ENCODE measurements at places on chromosomes 13 and 19.

- no peak for DNase-seq
Observed at GRCh38 chr19:28609944-28610343, 603.0 kb downstream of the UQCRFS1 start.

- DNase-seq = peak; percentile 0
Observed at GRCh38 chr19:53333066-53333462, 485 bp upstream of the ZNF845 start.

GRCh38 chr13:50684366-50684765, 159.1 kb downstream of the DLEU7 start:
- DNase-seq = no peak

DNA sequence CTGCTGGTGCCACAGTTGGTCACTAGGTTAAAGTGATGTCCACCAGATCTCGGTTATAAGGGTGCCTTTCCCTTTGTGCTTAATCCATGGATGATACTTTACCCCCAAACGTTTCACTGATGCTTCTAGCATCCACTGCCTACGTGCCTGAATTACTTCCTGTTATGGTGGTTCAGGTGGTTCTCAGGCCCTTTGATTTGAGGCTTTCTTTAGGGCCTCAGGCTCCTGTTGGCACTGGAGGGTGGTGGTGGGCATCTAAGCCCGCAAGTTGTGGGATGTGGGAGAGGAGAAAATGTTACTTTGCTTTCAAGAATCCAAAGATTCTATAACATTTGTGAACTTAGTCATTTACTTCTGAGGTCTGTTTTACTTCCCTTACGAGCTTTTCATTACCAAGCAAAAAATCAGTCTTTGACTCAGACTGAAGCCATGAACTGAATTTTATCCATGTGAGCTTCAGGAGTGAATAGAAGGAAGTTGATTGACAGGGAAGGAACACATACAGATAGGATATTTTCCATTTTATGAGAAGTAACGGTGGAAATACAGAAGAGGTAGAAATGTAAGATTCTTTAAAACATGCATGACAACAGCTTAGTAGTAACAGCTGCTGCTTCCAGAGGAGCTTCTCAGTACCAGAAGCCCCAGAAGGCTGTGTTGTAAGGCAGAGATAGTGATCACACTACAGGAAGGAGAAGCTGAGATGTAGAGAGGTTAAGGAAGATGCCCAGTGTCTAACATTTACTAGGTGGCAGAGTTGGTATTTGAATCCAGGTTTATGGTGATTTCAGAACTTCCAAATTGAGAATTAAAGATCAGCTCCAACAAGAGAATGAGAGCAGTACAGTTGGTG, 65.0 kb downstream of the ARHGEF7 start:
- no peak for DNase-seq

DNA sequence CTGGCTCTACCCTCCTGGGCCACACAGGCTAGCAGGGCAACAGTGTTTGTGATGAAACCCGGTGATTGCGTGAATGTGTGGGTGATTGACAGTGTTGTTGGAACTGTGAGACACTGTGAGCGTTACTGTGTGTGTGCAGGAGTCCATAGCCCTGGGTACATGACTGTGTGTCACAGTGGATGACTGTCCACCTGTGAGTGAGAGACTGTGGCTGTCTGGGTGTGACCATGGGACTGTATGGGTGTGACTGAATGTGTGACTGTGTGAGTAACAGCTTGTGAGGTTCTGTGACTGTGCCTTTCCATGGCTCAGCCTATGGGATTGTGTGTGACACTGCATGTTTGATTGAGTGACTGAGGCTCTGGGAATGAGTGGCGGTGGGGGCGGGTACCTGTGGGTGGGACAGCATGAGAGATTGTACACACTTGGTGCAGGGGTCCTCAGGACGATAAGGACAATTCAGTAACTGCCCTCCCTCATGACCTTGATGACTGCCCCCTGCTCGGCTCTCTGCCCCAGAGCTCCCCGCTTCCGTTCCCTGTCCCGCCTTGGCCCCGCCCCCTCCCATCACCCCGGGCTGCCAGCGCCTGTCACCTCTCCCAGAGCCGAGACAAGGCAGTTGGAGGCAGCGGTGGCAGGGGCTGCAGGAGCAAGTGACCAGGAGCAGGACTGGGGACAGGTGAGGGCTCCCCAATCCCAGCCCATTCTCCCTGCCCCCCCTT, at the start of gene GIPR:
Gene GIPR (plus strand): TSS at position 602 of the 722 bp plus-strand sequence. CDS start 1,300 bp downstream, outside the sequence.
- DNase-seq = peak; percentile 62

DNA sequence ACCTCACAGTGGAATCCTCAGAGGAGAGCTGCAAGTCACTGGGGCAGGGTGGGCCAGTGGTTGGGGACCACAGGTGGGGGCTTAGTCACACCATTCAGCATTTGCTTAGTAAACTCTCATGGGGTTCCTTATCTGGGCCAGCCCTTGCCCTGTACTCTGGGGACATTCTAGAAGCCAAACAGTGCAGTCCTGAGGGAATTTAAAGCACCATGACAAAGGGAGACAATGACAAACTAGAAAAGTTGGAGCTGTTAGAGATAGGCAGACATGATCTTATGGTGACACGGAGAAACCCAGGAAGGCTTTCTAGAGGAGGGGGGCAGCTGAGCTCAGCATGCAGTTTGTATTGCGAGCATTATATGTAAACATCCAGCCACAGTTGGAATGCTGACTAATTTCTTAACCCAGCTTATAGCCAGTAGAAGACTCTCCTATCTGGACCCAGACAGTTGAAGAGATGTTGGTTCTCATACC, 87.6 kb downstream of the ZNF429 start:
- DNase-seq = no peak

DNA sequence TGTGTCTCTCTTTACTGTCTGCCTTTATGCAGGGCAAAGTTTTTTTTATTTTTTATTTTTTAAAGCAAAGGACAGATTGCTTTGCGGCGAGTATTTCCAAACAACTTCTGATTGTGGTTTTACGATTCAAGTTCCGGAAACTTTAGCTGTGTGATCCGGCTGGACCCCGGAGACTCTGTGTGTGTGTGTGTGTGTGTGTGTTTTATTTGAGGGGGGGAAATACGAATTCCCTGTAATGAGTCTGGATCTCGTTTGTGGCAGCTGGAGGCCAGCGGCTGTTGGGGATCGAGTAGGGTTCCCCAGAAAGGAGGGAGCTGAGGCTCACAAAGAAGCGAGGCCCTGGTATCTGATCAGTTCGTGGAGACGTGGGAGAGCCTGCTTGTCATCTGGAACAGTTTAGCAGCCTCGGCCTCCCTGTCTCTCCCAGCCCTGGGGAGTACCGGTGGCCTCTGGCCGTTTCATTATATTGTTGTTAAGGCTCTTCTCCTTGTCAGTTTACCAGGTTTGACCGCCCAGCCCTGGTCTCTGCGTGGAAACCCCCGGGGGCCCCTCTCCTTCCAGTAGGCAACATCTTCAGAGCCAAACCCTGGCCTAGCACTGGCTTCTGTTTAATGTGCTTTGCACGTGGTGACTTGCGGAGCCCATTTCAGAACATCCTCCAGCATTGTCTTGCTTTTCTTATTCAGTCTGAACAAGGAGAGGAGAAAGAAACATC, 1.3 kb downstream of the FARP1 start:
- DNase-seq = no peak

GRCh38 chr19:5448374-5448773, 6.8 kb upstream of the ZNRF4 start:
- no peak for DNase-seq

- DNase-seq = no peak
Observed at GRCh38 chr13:61142506-61142905, 273.1 kb downstream of the PCDH20 start.

DNA sequence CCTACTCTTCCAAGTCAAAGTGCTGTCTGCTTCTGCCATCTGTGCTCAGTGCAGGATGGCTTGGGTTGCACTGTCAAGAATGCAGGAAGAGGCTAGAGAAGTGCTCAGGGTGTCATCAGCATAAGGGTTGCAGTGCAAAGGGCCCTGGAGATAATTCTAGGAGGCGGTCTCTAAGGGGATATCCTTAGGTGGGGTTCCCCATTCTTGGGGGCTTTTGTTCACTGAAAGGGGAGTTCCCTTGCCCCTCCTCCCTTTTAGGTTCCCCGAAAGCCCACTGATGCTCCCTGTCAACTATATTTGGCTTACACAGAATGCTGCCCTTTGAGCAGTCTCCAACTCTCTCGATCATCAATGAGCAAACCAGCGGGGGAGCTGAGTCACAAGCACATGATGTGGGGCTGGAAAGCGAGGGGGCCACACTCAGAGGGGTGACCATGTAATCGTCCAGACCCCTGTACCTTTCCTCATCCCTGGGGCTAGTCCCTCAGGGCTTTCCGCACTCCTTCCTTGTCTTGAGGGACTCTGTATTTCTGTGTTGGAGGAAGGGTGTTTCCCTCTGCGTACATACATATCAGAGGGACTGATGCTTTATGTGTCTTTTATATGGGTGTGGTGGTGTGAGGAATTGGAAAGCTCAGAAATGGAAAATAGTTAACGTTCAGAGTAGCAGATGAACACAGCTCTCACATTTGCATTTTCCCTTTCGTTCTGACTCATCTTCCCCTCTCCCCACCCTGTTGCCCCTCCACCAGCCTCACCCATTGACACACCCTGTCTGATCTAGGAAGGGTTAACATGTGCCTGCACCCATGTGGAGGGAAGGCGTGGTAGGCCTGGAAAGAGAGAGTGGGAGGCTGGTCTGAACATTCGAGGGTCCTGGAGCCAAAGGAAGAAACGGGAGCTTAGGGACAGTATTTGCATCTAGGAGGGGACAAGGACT, 6.7 kb downstream of the ZBTB32 start:
- DNase-seq = peak; percentile 94

GRCh38 chr19:29216021-29216420, 3.1 kb upstream of the UQCRFS1 start:
- no peak for DNase-seq

- DNase-seq = no peak
Observed at GRCh38 chr19:7771072-7771471, 8.0 kb downstream of the CLEC4M start.

DNA sequence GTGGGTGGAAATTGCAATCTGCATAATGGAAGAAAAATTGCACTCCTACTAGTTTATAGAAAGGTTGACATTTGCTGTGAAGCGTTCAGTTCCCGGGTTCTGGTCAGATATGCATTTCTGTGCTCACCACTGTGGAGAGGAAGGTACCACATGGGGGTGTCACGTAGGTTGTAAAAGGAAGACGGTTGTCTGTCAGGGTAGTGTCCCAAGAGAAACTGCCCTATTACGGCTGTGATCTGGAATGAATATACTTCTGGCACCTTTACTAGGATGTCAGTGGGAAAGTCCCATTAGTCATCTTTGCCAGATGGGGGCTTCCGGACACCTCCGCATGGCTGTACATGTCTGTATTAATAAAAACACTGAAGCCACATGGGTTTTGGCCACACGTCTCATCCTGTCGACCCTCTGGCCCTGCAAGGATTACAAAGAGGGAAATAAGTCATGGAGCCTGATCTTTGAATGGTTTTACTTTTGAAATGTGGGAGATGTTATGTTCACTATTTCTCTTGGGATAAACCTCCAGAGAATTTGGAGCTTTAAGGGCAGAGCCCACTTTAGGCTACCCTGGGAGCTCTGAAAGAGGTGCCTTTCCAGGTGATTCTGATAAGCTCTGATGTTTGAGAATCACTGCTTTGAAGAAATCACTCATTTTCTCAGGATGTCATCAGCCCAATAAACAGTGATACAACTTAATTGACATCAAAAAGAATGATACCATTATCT, 133.9 kb downstream of the AKAP11 start:
- peak; percentile 86 for DNase-seq

- no peak for DNase-seq
Observed at GRCh38 chr19:15974856-15975255, 26.0 kb downstream of the OR10H4 start.

DNA sequence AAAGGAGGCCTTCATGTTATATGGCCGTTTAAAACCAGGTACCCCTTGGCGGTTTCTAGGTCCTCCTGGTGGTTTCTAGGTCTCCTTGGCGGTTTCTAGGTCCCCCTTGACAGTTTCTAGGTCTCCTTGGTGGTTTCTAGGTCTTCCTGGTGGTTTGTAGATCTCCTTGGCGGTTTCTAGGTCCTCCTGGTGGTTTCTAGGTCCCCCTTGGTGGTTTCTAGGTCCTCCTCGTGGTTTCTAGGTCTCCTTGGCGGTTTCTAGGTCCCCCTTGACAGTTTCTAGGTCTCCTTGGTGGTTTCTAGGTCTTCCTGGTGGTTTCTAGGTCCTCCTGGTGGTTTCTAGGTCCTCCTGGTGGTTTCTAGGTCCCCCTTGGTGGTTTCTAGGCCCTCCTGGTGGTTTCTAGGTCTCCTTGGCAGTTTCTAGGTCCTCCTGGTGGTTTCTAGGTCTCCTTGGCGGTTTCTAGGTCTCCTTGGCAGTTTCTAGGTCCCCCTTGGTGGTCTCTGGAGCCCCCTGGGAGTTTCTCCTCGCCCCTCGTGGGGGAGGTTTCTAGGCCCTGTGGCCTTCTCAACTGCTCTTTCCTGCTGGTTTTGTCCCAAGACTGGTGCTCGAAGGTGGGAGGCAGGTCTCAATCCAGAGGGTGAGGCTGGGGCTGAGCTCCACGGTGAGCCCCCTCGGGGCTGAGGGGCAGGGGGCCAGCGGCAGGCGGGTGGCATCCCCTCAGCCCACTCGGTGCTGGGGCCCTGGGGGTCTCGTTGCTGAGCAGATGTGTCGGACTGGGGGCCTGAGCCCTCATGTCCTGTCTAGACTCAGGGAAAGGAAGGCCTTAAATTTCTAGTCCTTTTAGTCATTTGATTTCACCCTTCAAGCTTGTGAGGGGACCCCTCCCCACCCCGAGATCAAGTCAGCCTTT, 8.0 kb downstream of the HCN2 start:
- DNase-seq = no peak

DNA sequence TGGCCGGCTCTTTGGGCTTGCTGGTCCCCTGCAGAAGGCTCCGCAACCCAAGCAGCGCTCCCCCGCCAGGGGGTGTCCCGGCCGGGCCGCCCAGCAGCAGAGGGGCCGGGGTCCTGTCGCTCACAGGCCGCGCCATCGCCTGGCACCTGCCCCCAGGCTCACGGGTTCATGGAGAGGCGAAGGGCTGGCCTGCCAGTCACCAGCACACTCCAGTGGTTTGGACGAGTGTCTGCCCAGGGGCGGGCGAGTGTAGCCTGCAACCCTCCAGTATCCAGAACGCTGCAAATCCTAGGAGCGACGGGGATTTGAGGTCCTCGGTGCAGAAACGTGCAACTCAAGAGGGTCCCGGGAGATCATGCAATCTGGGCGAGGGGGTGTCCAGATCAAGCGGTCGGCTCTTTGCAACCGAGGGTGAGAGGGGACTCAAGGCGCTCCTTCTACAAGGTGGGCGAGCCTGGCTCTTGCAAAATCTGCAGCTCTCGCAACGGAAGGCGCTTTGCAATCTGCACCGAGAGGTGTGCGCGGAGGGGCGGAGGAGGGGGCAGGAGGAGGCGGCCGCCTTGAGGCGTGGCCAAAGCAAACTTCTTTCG, at the start of gene DBP:
Gene DBP (minus strand): TSS at position 521 of the 590 bp plus-strand sequence. CDS start 385 bp downstream, at position 136.
- no peak for DNase-seq

GRCh38 chr13:73287831-73288230, 229.0 kb downstream of the KLF5 start:
- DNase-seq = no peak

DNA sequence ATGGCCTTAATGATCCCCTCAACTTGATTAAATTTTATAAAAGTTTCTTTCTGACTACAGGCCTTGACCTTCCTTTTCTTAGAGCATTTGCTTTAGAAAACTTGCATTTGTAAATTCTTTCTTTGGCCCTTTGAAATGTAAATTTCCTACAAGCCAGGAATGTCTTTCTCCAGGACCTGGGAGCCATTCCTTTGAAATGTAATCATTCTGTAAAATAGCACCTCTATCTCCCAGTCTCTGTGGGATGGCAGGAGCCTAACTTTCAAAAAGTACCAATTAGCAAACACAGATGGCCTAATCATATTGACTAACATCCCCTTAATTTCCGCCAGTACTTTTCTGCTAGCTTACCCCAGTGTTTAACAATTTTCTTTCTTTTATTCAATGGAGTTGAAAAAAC, 1394.2 kb upstream of the ATXN8OS start:
- no peak for DNase-seq

- DNase-seq = no peak
Observed at GRCh38 chr19:1776606-1777147, 23.4 kb downstream of the ONECUT3 start.
